ENCODE measurements at places on chromosomes 2 and 18. TPM values are rescaled to one million over a fixed set of nuclear protein-coding genes. Genes with fewer than 3 reads are reported as not detected.

ACMSD gene
- total RNA-seq: not detected

- no peaks in the 10 kb centered on the region for H3K27me3 ChIP-seq
- H3K4me3 ChIP-seq: no peak overlapping the region
Observed at GRCh38 chr2:190600293-190601103, 48.4 kb upstream of the NAB1 start.

ABCG8 gene
- total RNA-seq: not detected

GRCh38 chr2:231361701-231362554 lies 33.6 kb upstream of the B3GNT7 start:
- peaks cover 8% of the 10 kb centered on the region for H3K4me1 ChIP-seq
- peak; percentile 83 for DNase-seq
- H3K36me3 ChIP-seq: peaks cover 4% of the 10 kb centered on the region
- no peak overlapping the region for H3K4me3 ChIP-seq
- peak overlapping the region; percentile 71 for H3K27ac ChIP-seq

DNA sequence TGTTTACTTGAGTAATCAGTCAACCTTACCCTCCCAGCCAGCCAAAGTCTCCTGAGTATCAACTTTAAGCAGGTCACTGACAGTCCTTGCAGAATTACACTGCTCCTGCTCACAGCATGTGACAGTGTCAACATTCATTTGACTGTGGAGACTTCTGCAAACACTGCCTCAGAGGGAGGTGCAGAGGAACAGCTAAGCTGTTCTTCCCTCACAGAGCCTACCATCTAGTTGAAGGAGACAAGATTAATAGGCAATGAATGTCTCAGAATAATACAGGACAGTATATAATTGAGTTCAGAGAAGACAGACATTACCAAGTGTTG lies 11.9 kb downstream of the SLC14A2 start:
- DNase-seq: no peak
- no peak overlapping the region for H3K27ac ChIP-seq
- H3K4me1 ChIP-seq: no peaks in the 10 kb centered on the region
- H3K27me3 ChIP-seq: no peaks in the 10 kb centered on the region

GRCh38 chr2:27842894-27843293 lies 47.3 kb downstream of the RBKS start:
- no peaks in the 10 kb centered on the region for H3K27me3 ChIP-seq
- no peaks in the 10 kb centered on the region for H3K4me1 ChIP-seq
- no peak for DNase-seq
- no peak overlapping the region for H3K27ac ChIP-seq

- no peak for DNase-seq
- H3K4me3 ChIP-seq: no peak overlapping the region
- no peaks in the 10 kb centered on the region for H3K36me3 ChIP-seq
- H3K27ac ChIP-seq: no peak overlapping the region
- H3K27me3 ChIP-seq: no peaks in the 10 kb centered on the region
Observed at GRCh38 chr2:226079196-226079595, 679.7 kb downstream of the NYAP2 start.

GALNT13 gene
- total RNA-seq: 2.4 TPM

SOWAHC gene
- 20.8 TPM for total RNA-seq

Measured in lower lobe of right lung (tissue), 2 donors.